ENCODE measurements at places on chromosomes 5 and 9. TPM values are rescaled to one million over a fixed set of nuclear protein-coding genes. Genes with fewer than 3 reads are reported as not detected.

Gene CCDC187
- total RNA-seq, result not detected

Gene GPX8
- not detected for total RNA-seq

Gene ZBED3
- 2.0 TPM for total RNA-seq

Gene SLC36A3
- not detected for total RNA-seq

Gene INSL6
- not detected for total RNA-seq

Gene ADGRV1
- total RNA-seq, result 0.26 TPM

Gene CCDC192
- not detected for total RNA-seq

Gene KCNIP1
- total RNA-seq, result not detected

Gene IFNE
- not detected for total RNA-seq

Gene ARHGEF39
- 17.2 TPM for total RNA-seq

Gene PPP2R2B
- total RNA-seq, result 3.0 TPM

Gene MTAP
- total RNA-seq, result 62.5 TPM

Gene PCDHB11
- not detected for total RNA-seq

DNA sequence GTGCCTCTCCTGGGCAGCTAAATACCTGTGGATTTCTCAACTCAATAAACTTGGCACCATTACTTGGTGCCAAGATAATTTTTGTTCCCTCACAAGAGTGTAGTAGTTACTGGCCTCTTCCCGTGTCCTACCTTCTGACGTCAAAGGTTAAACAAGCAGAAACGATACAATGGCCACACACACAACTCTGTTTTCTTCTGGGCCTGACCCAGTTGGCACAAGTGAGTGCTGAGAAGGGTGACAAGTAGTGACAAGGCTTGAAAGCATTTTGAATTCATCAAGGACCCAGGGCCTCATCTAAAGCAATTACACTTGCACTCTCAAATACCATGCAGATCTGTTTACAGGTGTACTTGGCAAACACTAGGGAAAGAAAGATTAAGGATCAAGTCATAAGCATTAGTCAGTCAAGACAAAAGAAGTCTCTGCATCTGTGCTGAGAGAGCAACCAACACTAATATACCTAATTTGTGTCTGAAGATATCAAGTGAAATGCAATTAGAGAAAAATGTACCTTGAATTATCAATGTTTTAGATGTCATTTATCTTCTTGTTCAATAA lies 30.8 kb downstream of the RASEF start:
- no peak for DNase-seq

GRCh38 chr5:128870373-128870772 lies 94.9 kb upstream of the SLC27A6 start:
- no peak for DNase-seq

DNA sequence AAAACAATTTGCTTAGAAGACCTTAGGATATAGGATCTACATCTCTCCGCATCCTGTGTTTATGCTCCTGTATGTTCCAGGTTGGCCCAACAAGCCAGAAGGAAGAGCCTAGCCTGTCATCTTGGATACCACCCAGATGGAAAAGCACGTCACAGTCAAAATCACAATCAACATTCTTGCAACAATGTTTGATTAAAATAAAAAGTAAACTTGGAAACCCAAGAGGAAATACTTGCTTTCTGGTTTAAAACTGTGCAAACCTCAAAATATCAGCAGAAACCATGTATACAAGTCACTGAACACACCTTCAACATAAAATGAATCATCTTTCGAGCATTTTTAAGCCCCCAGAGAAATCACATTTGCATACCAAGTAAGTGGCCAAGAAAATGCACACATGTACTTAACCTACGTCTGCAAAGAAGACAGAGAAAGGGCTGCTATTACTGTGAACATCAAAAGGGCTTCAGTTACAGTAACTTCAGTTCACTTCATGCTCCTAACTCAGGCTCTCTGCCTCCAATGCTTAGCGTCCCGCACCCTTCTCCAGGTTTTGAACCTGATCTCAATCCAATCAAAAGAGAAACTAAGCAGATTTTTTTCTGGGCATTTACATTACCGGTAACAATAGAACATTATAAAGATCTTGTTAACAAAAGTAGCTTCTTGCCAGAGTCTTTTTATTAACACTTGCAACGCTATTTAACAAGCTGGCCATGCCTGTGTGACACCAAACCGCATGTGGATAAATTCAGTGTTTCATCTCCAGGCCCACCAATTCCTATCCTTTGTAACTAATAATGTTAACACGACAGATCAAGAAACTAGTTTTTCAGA lies 1.3 kb downstream of the ENC1 start:
- DNase-seq, result no peak

DNA sequence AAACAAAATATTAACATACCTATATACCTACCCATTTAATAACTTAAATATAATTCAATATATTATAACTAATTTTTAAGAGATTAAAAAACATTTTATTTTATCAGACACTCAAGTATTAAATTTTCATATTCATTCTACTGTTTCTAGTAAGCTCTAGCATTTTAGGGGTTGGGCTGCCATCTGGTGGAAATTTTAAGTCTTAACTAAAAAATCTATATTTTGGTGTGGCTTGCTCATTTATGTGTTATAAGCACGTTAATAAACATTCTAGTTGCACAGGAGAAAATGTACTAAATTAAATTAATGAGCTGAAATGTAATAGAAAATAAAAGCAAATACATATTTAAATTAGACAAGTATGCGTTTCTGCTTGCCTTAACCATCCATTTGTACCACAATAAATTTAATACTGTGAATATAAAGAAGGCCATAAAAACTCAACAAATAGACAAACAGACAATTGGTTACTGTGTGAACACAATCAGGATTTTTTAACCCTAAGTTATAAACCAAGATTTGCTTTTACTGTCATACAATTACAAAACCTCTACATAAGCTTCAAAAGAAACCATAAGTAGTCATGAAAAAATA lies 1728.3 kb upstream of the CDH9 start:
- no peak for DNase-seq

DNA sequence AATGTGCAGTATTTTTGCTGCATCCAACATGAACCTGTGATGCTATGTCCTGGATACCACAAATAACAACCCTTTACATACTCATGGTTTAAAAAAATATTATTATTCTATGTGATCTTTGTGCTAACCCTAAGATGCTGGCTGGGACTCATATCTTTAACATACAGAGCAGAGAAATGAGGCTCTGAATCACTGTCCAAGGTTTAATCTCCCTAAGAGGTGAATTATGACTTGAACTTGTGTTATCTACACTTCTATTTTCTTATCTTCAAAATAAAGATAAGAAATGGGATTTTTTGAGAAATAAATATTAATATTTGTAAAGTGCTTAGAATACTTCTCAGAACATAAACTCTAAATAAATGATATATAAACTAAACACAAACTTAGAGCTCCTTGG lies 68.8 kb upstream of the GRIA1 start:
- DNase-seq, result no peak

- no peak for DNase-seq
Observed at GRCh38 chr5:42807722-42808447, 3.8 kb downstream of the SELENOP start.

- DNase-seq, result no peak
Observed at GRCh38 chr5:178259623-178260536, 27.3 kb upstream of the PHYKPL start.

DNA sequence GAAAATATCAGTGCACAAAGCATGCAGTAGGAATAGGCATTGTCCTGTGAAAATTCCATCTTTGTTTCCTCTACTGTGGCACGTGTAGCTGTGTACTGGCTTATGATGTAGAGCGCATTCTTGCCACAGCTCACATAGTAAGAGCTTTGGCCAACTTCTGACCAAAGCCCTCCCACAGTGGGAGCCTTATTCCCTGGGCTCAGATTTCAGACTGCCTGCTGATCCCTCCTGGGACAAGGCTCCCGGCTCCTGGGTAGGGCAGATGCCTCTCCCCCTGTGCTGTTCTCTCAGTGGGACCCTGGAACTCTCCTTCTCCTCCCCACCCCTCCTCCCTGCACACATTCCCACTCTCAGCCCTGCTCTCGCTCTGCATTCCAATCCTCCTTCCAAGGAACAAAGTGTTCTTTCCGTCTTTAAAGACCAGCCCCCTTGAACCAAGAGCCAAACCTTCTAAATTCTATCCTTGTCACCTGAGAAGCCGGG lies 17.5 kb downstream of the LCP2 start:
- no peak for DNase-seq

DNA sequence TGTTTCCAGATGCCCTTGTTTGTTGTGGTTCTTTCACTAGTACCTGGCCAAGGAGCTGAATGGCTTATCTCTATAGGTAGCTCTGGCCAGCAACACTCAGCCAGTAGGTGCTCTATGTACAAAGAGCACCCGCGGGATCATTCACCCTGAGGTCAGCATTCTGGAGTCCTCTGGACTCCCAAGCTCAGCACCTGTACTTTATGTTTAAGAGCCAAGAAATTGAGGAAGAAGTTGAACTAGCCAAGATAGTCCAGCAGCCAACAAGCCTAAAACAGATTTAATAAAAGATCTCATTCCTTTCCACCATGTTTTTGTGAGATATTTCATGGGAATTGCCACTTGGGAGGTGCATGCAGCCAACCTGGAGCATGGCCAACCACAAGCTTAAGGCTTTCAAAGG lies 242.6 kb upstream of the PAPPA start:
- no peak for DNase-seq

GRCh38 chr5:96410013-96410412 lies 23.0 kb downstream of the PCSK1 start:
- no peak for DNase-seq

- DNase-seq, result no peak
Observed at GRCh38 chr5:68139611-68140441, 75.7 kb upstream of the PIK3R1 start.

DNA sequence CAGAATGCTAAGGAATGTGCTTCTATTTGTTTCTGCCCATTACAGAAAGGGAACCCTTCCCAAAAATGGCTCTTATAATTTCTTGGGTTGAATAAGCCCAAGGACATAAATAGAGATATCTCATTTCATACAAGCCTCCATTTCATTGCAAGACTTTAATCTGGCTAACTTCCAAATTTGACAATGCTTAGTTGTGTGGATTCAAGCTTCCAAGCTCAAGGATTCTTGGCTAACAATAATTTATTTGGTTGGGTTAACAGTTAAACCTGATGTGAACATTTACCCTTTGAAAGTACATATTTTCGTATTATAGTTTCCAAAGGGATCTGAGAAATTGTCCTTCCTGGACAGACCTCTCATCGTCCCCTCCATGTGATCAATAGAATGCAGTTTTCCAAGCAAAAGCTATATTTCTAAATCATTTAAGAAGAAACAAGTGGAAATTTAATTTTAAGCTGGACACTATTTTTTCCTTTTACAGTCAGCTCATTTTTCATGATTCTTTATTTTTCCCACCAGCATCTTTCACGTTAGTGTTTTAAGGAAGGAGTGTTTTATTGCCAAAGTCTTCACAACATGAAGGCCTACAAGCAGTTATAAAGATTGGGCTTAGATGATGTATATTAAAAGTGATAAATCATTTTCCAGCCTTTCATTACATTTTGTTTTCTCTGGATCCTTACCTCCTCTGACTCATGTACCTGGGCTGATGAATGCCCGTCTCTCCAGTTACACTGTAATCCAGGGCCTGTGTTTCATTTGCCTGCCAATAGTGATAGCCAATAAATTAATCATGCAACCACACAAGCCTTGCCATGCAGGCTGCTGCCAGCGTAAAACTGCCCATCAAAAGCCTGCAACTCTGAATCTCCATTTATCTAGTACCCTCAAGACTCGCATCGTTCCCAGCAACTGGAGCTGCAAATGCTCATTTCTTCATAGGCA lies 176.7 kb downstream of the NTRK2 start:
- DNase-seq, result no peak

- DNase-seq, result no peak
Observed at GRCh38 chr5:54862036-54862435, 123.4 kb downstream of the ESM1 start.

DNA sequence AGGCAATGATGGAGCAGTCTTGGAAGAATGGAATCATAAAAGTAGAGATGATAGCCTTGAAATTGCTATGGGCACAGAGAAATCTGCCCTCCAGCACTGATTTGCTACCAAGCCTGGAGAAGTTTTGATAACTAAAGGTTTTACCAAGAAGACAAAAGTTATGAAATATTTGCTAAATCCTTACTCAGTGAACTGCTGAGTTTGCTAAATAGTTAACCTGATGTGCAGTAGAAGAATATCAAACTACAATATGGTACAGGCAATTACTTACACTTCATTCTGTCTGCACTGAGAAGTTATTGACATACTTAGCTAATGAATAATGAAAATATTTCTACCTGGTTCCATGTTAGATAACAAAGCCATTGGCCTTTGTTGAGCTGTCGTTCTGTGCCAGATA lies 124.5 kb downstream of the SGCD start:
- no peak for DNase-seq

DNA sequence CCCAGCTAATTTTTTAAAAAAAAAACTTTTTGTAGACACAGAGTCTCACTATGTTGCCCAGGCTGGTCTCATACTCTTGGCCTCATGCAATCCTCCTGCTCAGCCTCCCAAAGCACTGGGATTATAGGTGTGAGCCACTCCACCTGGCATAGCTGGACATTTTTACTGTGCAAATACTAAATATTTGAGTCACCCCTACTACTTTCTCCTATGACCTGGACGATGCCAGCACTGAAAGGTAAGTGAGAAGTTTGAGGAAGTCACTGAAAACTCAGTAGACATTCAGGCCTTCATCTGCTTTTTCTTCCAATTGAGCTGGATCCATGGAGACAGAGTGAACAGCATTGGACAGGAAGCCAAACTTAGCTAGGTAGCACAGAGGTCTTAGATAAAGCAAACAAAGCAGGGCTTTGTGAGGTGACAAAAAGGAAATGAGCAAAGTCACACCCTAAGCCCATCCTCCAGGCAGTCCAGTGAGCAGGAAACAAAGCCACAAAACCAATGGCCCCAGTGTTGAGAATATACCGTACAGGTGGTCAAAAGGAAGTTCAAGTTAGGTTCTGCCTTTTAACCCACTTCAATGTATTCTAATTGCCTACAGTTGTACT lies 192.6 kb upstream of the RASA1 start:
- DNase-seq, result peak; percentile 79

GRCh38 chr9:69964446-69964845 lies 79.2 kb upstream of the MAMDC2 start:
- DNase-seq, result no peak

DNA sequence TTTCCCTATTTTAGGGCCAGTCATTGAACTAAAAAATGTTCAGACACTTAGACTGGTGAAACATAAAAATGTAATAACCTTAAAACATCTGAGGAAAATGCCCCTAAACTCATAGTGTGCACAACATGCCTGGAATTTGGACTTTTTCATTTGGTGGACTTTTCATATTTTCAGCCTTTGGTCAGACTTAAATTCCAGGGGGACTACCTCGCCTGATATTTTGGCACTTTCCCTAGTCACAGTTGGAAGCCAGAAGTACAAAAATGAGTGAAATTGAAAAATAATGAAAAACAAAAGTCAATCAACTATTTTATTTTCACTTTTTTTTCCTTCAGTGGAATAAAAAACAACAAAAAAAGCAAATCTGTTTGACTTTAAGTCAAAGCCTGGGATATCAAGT lies 256.2 kb downstream of the ACTL7B start:
- DNase-seq, result no peak

GRCh38 chr5:94031631-94032030 lies 290.2 kb upstream of the POU5F2 start:
- DNase-seq, result no peak

DNA sequence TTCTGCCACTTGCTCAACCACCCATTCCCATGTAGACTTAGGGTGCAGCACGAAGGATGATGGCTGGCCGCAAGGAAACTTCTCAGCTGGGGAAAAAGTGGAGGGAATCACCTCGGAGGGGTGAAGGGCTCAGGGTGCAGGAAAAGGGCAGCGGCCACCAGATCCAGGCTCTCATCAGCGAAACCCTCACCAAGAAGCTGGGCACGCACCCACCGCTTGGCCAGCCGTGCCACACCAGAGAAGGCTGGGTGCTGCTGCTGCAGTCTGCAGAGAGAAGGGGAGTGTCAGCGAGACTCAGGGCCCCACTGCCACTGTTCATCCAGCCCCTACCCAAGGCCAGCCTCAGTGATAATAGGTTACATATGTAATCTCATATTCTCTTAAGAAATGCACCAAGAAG lies 8.6 kb downstream of the NOL6 start:
- no peak for DNase-seq

Measured in activated CD8-positive, alpha-beta T cell treated with anti-CD3 and anti-CD28 coated beads, Interleukin-2, amount 10 ng/mL, durations not matched to agents 7 days and 5 days (primary cell).